ENCODE measurements at places on chromosomes 5 and 9.
A peak's percentile ranks its signal among the peaks of the same experiment; 100 is the strongest.

GRCh38 chr9:133334161-133334560, 1.8 kb downstream of the SURF6 start:
- DNase-seq = no peak

GRCh38 chr5:175257847-175258194, 186.2 kb downstream of the DRD1 start:
- no peak for DNase-seq

- no peak for DNase-seq
Observed at GRCh38 chr9:84821431-84821830, 151.9 kb downstream of the NTRK2 start.

DNA sequence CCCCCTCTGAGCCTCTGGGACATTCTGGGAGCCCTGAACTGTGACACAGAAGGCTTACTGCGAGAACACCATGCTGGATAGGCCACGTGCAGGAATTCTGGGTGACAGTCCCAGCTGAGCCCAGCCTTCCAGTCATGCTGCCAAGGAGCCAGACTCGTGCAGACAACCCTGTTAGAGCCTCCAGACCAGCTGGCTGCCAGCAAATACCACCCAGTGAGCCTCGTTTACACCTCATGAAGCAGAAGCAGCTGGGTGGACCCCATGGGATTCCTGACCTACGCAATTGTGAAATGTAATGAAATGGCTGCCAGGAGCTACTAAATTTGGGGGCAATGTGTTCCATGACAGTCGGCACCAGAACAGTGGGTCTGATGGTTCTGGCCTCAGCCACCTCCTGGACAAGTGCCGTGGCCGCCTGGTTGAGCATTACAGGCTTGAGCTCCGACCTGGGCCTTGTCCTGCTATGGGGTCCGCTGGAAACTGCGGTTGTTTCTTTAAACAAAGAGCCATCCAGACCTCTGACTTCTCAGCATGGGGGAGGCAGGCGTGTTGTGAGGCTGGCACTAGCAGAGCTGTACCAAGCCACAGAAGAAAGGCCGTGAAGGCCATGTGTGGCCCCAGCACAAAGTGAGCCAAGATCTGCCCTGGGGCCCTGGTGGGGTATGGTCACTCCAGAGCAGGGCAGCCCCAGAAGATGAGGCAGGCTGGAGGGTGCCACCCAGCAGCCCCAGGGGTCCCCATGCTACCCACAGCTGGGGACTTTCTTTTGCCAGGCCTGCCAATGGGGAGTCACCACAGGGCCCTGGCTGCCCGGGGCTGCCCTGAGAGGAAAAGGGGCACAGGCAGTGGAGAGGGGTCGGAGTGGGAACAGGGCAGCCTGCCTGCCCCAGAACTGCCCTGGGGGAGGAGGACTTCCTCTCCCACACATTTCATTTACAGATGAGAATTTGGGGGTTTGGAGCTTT, 19.3 kb upstream of the RXRA start:
- no peak for DNase-seq

- DNase-seq = peak; percentile 62
Observed at GRCh38 chr5:154465169-154465568, 12.9 kb downstream of the HAND1 start.

DNA sequence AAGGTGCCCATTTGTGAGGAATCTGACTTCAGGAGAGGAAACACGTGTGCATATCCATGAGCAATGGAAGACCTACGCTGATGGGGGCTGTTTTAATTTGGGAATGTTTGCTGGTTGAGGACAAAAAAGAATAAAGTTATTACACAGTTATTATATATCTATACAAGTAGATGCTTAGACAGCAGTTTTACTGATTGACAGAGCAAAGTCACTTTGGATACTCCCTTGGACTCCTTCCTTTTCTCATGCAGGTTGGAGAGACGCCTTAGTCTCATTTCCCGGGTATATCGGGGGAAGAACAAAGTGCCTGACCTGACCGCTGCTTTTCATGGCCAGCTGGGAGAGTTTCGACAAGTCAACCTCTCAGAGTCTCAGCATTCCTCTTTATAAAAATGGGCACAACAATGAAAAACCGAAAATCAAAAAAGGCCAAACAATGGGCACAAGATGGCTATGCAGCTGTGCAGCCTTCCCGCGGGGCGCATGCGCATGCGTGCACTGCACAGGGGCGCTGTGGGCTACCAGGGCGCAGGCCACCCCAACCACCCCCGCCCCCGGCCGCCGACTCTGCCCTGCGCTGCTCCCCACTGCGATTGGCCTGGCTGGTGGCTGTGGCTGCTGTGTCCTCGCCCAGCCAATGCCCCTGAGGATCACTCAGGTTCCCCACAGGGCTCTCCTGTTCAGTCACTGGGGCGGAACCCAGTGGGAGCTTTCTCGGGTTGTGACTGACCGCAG, 18.1 kb downstream of the NFIL3 start:
- no peak for DNase-seq

- no peak for DNase-seq
Observed at GRCh38 chr9:122121931-122122330, 28.8 kb upstream of the TTLL11 start.

DNA sequence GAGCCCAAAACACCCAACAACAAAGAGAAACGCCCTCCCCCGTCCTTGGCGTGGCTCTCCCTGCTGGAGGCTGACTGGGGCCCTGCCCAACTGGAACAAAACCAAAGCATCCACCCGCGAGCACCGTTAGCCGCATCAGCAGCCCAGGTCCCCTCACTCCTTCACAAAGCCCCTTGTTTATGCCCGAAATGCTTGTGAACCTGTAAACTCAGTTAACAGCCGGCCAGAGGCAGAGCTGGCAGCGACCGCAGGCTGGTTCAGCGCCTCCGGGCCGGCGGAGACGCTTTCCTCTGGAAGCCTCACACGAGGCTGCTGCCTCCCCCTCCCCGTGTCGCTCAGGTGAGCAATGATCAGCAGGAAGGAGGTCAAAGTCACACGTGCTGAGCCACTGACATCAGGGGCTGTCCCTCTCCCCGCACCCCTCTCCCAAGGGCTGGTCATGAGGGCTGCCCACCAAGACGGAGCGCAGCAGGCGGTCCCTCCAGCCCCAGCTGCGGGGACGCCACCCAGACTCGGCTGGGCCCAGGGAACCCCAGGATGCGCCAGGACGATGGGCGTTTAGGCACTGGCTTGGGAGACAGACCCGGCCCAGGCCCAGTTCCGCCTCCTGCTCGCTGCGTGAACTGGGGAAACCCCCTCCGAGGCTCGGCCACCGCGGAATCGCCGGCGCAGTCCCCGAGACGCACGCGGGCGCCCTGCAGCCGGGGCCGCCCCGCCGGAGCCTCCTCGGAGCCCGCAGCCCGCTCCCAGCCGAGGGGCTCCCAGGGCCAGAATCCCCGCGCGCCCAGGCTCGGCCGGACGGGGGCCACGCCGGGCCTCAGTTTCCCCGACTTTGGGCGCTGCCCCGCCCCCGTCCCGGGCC, 563 bp downstream of the SNAPC4 start:
- DNase-seq = no peak

GRCh38 chr5:102800427-102800826, 45.3 kb downstream of the PAM start:
- DNase-seq = no peak

DNA sequence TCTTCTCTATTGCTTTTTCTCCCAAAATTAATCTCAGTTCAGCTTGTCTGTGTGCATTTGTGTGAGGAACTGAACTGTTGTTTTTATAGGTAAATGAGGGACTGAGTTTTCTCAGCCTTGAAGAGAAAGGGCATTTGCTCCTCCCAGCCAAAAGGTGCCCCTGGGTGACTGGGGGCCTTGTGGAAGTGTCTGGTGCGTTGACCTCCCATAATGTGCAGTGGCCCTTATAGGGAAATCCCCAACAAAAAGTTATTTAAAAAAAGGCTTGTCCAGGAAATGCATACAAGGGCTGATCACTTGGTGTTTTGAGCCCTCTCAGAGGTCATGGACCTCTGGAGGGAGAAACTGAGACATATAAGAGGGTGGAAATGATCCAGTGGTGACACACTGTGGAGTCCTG, 239.7 kb upstream of the KLF9 start:
- no peak for DNase-seq

DNA sequence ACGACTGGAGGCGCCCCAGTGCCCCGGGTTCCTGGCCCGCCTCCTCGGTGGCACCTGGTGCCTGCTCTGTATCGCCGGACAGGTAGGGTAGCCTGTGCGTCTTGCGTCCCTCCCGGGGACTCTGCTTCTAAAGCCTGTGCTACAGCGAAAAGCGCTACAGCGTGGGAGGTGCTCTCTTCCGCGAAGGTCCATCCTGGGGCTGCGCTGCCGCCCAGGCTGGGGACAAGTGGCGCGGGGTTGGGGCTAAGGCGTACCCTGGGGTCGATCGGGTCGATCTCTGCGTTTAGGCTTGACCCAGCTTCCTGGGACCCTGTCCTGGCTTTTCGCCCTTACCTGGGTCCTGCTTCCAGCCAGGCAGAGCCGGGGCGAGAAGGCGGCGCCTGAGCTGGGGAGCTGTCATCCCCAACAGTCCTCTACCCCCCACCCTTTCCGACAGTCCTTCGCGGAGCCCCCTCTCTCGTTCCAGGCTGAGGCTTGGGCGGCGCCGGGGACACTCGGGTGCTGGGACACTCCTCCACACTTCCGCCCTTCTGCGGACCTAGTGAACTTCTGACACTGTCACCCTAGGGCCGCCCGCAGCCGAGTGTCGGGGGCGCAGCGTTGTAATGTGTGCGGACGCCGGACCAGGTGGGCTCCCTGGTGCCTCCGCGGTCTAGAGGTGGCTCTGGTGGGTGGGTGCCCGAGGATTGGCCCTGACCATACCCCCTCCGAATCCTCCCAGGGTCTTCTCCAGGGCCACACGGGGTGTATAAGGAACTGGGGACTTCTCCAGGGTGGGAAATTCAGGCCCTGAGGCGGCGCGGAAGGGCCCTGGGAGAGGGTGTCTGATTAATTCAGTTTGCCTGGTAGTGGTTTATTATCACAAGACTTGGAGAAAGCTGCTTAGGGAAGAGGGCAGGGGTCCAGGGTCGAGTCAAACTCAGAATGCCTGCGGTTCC, 328.2 kb downstream of the SH3GL2 start:
- no peak for DNase-seq

GRCh38 chr5:173859408-173860159, 28.6 kb upstream of the CPEB4 start:
- peak; percentile 29 for DNase-seq

DNA sequence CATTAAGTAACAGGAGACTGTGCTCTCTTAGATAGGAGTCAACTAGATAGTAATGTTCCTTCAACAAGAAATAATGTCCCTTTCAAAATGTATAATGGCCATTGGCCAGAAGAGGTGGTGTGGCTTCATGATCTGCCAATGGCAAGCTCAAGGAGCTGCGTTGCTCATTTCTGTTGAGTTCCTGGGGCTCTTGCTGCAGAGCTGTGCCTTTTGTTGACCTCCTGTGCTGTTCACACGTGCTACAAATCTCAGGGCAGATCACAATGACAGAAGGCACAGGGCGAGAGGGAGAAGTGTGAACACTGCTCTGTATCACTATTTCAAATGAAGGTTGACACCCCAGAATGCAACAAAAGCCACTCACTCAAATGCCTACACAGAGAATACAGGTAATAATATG, 16.0 kb upstream of the TBC1D2 start:
- DNase-seq = no peak

DNA sequence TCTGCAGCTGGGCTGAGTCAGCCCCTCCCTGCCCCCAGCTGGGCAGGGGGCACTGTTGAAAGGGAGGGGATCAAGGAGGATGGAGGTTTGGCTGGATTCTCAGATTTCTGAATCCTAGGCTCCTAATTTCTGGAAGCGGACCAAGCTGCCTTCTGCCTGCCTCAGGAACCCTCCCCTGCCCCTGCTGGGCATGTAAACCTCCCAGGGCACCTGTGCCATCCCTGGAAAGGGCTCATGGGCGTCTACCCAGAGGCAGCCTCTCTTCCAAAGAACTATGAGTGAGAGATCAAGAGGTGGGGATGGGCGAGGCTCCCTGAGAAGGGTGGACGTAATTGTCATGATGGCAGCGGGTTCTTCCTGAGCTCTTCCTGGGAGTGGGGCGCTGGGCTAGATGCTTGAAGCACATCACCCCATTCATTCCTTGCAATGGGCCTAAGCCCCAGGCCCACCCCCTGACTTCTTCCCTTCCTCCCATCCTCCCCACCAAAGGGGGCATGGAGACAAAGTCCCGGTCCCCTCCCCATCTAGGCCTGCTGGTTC, 21.6 kb downstream of the CSF1R start:
- DNase-seq = peak; percentile 62

- DNase-seq = peak; percentile 77
Observed at GRCh38 chr5:43432486-43433375, 20.5 kb upstream of the CCL28 start.

DNA sequence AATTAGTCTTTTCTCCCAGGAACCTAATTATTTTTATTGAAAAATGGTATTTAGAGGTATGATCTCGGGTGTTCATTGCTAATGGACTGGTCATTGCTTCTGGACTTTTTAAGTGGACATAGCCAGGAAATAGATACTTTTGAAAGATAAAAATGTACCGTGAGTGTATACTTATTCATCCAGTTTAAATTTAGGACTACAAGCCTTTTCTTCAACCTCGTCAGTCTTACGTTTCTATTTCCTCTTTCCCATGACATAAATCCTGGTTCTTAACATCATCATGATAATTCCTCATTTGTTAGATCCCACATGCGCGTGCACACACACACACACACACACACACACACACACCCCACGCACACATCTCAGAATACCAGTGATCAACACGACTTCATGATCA, 15.1 kb downstream of the PDE8B start:
- no peak for DNase-seq

GRCh38 chr9:87659534-87660419, 66.1 kb upstream of the CTSL start:
- no peak for DNase-seq

DNA sequence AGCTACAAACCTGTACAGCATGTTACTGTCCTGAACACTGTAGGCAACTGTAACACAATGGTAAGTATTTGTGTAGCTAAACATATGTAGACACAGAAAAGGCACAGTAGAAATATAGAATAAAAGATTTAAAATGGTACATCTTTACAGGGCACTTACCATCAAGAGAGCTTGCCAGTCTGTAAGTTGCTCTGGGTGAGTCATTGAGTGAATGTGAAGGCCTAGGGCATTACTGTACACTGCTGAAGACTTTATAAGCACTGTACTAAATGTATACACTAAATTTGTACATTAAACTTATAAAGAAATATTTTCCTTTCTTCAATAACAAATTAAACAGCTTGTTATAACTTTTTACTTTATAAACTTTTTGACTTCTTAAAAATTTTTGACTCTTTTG, 20.5 kb downstream of the ADRB2 start:
- peak; percentile 50 for DNase-seq

Measured in HT1080 (cell line).